ENCODE measurements at places on chromosomes 11 and 22. TPM values are rescaled to one million over a fixed set of nuclear protein-coding genes. Genes with fewer than 3 reads are reported as not detected.
A peak's percentile ranks its signal among the peaks of the same experiment; 100 is the strongest.

OR5B21 gene
- not detected for total RNA-seq

- H3K4me3 ChIP-seq, result no peak overlapping the region
- no peaks in the 10 kb centered on the region for H3K36me3 ChIP-seq
- H3K27ac ChIP-seq, result no peak overlapping the region
- peaks cover 50% of the 10 kb centered on the region for H3K4me1 ChIP-seq
- H3K27me3 ChIP-seq, result no peaks in the 10 kb centered on the region
Measured at GRCh38 chr11:65115361-65116082, 2.0 kb downstream of the ZNHIT2 start.

DNA sequence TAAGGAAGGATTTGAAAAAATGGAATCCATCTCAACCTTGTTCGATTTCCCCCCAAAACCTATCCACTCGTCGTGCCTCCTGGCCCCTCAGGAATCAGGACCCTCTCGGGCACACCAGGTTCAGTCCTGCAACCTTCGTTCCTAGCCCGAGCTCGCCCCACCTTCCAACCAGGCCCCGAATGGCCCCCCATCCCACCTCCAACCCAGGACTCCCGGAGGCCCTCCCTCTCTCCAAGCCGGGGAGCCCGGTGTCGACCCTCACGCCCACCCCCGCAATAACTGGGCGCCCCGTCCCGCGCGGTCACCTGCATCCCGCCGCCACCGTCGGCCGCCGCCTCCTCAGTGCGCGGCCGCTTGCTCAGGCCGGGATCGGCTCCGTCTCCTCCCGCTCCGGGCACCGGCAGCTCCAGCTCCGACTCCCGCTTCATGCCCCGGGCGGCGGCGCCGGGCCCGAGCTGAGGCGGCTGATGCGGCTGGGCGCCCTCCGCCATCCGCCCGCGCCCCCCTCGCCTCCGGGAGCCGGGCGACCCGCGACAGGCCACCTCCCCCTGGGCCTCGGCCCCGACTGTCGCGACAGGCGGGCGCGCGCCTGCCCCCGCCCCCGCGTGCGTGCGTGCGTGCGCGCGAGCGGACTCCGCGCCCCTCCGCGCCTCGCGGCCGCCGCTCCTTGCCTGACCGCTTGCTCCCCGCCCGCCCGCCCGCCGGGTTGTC, 534 bp downstream of the RBFOX2 start:
- H3K4me1 ChIP-seq, result peaks cover 18% of the 10 kb centered on the region
- peak overlapping the region; percentile 61 for H3K4me3 ChIP-seq
- no peaks in the 10 kb centered on the region for H3K36me3 ChIP-seq
- H3K27me3 ChIP-seq, result no peaks in the 10 kb centered on the region
- peak overlapping the region; percentile 78 for H3K27ac ChIP-seq

DNA sequence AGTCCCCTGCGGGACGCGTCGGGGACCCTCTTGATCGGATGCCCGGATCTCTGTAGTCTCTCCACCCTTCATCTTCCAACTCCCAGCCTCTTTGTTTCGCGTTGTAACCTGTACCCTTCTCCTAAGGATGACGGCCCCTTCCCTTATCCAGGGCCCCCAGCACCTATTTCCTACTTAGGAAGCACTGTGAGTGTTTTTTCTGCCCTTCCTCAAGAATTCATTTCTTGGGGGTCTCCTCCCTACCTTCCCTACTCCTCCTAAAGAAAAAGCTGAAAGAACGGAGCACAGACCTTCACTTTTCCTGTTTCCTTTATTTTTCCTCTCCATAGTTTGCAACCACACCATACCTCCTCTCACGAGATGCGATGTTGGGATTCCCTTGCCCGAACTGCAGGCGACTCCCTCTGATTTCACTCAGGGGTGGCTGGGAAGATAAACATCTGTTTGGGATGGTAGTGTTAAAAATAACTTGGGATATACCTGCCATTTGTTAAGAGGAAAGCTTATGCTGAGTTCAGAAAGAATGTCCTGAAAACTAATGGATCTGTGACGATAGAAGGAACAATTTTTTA, 593 bp downstream of the FAM118B start:
- peak overlapping the region; percentile 68 for H3K27ac ChIP-seq
- no peaks in the 10 kb centered on the region for H3K36me3 ChIP-seq
- no peak for DNase-seq
- H3K4me1 ChIP-seq, result no peaks in the 10 kb centered on the region

DNA sequence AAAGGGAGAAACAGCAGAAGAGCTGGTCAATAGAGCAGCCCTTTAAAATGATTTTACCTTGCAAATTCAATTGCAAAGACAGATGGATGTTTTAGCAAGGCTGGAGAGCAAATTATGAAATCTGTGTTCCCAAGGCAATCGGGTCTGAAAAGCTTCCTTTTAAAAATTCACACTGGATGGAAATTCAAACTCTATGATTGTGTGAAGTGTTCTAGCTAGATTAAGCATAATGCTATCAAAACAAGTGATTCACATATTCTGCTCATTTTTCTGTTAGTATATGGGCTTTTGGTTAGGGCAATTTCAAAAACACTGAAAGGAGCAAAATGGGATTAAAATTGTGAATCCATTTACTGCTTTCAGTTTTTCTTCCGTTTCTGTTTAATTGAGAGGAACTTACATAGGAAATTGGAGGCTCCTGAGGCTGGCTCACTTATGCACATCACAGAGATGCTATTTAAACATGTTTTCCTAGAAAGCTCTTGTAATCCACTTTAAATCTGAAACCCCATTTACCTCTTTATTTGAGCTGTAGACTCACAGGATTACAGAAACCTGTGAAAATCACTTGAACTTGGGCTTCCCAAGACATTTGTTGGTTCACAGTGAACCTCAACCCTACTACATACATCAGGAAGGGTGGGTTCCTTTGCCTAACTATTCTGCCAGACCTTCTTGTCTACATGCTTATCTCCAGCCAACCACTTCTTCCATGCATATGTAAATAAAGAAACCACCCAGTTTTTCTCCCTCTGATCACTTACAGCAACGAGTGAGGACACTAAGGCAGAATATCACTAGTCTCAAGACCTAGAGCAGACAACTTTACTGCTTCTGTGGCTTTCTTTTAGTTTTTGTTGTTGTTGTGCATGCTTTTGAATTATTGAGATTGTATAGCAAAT, 201.9 kb upstream of the PITPNB start:
- no peaks in the 10 kb centered on the region for H3K27me3 ChIP-seq
- no peak overlapping the region for H3K4me3 ChIP-seq
- no peaks in the 10 kb centered on the region for H3K36me3 ChIP-seq
- no peaks in the 10 kb centered on the region for H3K4me1 ChIP-seq
- no peak for DNase-seq
- no peak overlapping the region for H3K27ac ChIP-seq

GRCh38 chr22:28369854-28370253, 309.8 kb downstream of the TTC28 start:
- no peaks in the 10 kb centered on the region for H3K36me3 ChIP-seq
- H3K27me3 ChIP-seq, result no peaks in the 10 kb centered on the region
- no peak for DNase-seq

DNA sequence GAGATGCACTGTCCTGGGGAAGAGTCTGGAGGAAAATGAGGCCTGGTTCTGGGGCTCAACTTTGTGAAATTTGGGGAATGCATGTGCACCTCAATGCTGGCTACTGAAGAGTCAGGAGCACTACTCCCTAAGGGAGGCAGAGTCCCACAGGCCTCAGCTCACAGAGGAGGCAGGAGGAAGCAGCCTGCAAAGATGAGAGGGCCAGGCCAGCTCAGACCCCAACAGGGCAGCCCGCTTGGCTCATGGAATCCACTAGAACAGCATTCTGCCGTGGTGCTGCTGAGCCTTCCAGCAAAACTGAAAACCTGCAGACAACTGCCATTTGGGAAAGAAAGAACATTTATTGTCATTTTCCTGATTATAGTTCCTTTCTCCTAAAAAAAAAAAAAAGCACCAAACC, 300.5 kb downstream of the CTTN start:
- no peak for DNase-seq
- no peak overlapping the region for H3K4me3 ChIP-seq
- no peaks in the 10 kb centered on the region for H3K36me3 ChIP-seq
- no peaks in the 10 kb centered on the region for H3K27me3 ChIP-seq
- H3K27ac ChIP-seq, result no peak overlapping the region

All from Peyer's patch (tissue), 4 donors.